ENCODE measurements at places on chromosomes 16 and 17. TPM values are rescaled to one million over a fixed set of nuclear protein-coding genes. Genes with fewer than 3 reads are reported as not detected.

GRCh38 chr16:89413811-89414585, 76.4 kb downstream of the ANKRD11 start:
- DNase-seq = no peak

The TPSAB1 gene
- total RNA-seq = 0.25 TPM

The CHRNE gene
- 0.30 TPM for total RNA-seq

GRCh38 chr17:28216528-28216927, 102.5 kb upstream of the TMEM97 start:
- DNase-seq = no peak

The ITGAX gene
- 1.9 TPM for total RNA-seq

Data from HCT116 (cell line).